ENCODE measurements at places on chromosomes 16 and 17.
A peak's percentile ranks its signal among the peaks of the same experiment; 100 is the strongest.

- DNase-seq = no peak
These were observed 60.2 kb downstream of the KNOP1 start for GRCh38 chr16:19657831-19658230.

DNA sequence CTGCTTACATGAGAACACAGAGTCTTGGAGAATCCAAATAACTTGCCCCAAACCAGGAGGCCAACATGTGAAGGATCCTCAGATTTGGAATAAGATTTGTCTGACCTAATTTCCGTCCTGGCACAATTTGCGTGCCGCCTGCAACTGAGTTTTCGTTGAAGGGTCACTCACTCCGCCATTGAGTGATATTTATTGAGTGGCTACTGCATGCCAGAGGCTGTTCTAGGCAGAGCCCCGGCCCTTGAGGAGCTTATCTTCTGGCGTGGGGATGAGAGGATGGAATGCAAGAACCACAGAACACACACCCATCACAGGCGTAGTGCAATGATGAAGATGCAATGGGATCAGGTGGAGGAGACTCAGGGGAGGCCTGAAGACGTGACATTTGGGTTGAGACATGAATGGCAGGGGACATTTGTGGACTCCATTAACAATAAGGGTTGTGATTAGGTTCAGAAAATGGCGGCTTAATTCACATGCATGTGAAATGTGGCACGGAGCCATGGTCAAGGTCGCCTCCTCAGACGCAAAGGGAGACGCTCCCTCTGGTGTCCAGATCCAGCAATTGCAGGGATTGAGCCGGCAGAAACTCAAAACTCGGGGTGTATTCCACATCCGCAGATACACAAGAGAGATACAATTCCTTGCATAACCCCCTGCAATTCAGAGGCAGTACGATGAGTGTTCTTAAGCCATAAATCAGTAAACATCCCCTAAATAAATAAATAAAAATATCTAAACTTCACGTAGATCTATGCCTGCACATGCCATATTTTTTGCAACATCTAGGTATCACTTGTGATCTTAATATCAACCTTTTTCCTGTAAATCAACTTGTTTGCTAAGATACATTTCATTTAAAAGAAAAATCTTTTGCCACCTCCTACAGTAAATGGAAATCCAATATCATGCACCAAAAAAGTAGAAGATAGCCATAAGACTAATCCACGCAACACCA lies 57.9 kb upstream of the CACNG4 start:
- peak; percentile 7 for DNase-seq

- no peak for DNase-seq
These were observed 53.6 kb downstream of the WNT3 start for GRCh38 chr17:46764709-46765401.

- DNase-seq = no peak
These were observed 2.0 kb downstream of the ASGR2 start for GRCh38 chr17:7112510-7113108.

DNA sequence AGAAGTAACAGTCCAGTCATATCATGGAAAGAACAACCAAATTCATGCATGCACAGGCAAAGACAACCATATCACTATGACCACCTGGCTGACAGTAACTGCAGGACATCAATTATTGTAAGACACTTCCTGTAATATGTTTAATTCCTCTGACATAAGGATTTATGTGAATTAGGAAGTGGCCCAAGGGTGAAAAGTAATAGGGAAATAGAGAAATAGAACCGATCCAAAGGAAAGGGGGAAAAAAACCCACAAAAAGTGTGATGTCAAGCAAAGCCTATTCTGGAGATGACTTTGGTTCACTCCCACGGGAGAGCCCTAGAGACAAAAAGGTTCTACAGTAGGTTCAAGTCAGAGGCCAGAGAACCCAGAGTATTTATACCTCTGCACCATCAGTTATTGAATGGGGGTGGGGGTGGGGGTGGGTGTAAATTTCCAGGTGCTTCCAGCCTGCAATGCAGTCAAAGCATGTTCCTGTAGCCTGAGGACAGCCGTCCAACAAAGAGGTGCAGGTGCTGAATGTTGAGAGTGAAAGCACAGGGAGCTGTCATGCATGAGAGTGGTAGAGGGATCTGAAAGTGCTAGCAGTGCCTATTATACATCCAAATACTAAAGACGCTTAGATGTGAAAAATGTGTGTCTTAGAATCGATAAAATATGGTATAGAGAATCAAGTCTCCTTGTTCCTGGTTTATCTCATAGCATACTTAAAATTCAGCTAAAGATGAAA lies 95.6 kb upstream of the HLF start:
- no peak for DNase-seq

GRCh38 chr17:78356101-78356713 lies 3.7 kb downstream of the SOCS3 start:
- no peak for DNase-seq

- peak; percentile 14 for DNase-seq
These were observed 42.0 kb upstream of the TMC5 start for GRCh38 chr16:19375561-19376158.

DNA sequence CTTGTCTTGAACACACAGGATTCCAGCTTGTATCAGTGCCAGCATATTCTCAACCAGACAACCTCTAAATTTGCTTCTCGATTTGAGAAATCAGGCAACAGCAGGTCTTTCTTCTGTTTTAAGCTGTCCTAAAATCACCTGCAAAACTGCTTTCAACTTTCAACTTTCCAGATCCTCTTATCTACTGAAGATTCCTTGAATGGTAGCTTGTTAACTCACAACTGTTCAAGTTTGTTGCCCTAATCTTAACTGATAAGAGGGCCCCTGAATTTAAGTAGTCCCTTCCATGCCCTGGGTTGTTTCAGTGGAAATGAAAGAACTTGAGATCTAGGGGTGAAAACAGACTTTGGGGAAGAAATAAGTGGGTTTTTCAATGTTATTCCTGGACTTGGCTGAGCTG lies 57.2 kb downstream of the CHD9 start:
- no peak for DNase-seq

DNA sequence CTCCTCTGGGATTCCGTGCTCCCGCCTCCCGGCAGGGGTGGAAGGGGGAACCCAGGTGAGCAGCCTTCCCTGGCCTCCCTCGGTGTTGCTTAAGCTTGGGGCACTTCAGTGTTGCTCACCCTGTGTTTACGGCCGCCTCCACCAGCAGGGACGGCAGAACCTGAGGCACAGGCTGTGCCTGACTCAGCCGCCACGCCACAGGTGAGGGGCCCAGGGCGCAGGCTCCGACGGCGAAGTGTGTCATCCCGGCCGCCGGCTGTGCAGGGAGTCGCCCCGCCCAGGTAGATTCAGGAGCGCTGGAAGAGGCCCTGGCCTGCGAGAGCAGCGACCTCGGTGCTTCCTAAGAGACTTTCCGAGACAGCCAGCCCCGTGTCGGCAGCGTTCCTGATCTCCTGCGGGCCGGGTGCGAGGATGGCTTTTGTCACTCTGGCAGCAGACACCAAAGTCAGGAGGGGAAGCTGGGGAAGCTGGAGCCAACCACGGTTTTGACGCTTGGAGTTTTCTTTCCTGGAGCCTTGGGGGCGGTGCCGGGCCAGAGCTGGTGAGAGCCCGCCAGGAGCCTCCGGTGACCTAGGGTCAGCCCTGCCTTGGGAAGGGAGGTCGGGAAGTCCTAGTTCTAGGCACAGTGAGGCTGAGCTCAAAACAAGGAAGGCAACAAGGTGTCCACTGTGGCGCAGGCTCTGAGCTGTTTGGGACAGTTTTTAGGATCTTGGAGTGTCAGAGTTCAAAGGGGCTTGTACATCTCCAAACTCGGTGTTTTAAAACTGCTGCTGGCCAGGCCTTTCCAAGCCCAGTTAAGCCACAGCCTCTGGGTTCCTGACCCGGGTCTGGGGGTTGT lies 2.1 kb downstream of the GSE1 start:
- no peak for DNase-seq

GRCh38 chr17:11950771-11951519 lies 46.3 kb downstream of the ZNF18 start:
- DNase-seq = no peak

DNA sequence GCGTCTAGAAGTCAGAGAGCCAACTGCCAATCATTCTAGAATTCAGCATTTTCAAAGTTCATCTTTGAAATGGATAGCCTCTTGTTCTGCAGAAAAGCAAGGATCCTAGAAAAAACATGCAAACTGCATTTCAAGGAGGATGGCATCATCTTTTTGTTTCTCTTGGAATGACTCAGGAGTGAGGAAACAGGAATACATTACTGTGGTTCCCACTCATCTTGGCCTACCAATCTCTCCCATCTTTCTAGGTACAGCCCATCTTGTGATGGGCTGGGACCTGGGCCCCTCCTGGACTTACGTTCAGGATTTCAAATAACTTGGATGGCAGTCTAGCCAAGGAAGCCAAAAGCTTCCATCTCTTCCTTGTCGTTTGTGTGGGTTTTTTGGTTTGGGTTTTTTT lies 363.4 kb downstream of the CDH13 start:
- no peak for DNase-seq

Data from amygdala (tissue), 56 donors.